D721Med (cell line): ENCODE measurements at places on chromosomes 1 and 21.

DNA sequence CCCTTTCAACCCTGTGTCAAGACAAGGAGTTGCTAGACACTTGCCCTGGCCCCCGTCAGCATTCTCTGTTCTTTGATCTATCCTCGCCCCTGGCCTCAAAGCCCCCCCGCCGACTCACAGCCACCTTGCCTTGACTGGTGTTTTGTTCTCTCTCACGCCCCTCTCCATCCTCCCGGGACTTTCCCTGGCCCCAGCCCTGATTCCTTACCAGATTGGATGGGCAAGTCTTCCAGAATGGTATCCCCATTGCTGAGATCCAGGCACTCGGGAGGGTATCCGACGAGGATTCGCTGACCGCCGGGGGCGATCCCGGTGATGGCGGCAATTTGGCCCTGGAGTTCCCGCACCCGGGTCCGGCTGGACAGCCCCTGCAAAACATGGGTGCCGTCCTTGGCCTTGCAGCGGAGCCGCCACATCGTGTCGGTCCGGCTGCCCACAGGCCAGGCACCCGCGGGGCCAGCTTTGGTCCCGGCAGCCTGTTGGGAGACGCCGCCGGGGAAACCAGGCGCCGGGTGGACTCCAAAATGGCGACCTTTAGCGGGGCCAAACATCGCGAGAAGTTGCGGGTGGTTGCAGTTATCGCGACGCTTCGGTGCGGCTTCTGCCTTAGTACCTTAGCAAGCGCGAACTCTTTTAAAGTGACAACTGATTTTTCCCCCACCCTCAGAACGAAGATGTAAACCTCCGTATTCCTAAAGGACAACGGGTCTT is 373 bp downstream of the YOD1 start:
- peak; percentile 48 for DNase-seq

DNA sequence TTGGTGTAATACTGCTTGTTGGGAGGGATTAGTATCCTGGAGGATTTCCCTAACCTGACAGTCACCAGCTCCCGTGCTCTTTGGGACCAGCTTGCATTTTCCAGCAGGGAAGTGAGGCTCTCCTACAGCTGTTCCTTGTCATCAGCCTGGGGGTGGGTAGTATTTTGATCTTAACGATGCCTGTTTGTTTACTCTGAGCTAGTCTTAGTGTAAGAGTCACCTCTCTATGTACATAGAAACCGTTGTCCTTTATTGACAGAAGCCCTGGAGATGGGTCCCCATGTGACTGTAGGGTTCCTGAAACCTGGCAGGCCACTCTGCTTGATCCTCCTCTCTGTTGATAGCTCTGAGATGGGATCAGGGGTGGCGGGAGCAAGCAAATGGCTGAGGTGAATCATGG is 58.0 kb downstream of the ACP6 start:
- DNase-seq, result no peak

- no peak for DNase-seq
These were observed 9.0 kb downstream of the COL18A1 start for GRCh38 chr21:45413922-45414321.

DNA sequence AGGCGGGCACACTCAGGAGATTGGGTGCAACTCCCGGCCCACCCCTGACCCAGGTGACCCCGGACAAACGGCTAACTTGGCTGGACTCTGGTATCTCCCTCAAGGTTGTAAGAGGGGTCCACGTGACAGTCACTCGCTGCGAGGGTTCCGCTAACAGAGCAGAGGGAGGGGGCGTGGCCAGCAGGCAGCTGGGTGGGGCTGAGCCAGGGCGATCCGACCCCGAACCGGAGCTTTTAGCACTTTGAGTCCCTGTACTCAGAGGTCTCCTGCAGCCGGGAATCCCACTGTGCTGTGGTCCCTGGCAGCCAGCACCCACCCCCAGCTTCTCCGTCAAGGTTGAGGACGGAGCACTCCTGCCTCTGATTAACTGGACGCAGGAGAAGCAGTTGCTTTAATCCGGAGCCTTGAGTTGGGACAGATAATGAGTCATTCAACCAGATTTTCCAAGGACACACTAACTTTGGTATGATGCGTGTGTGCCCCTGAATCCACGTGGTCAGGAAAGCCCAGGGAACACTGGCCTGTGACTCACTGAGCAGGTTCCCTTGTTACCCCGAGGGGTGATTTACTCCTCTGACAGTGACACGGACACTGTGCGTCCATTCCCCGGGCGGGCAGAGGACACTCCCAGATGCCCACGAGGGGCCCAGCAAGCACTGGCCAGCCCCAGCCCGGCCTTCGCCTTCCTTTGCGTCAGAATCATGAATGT is 16.8 kb downstream of the TRPM2 start:
- peak; percentile 67 for DNase-seq

DNA sequence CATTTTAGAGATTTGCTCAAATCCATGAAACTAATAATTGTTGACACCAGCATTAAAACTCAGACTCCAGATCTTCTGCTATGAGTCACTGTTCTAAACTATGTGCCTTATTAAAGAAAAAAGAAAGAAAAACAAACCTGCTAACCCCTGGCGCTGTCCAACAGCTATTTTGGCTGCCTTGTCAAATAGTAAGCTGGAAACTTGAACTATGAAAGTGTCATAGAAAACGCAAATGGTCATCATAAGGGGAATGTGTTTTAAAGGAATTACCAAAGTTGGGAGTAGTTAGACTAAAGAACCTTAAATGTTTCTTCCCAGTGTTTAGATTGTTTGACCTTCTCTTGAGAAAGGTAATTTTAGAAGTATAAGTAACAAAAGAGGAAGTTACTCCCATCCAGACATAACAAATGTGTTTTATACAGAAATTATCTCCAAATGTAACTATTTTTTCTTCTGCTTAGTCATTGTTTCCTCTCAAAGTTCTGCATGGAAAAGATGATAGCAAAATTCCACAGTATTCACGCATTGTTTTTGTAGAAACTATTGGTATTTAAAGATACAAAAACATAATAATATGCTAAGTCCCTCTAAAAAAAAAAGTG is 272.4 kb downstream of the TPR start:
- DNase-seq, result no peak
